ENCODE measurements at places on chromosomes 5 and 9.
A peak's percentile ranks its signal among the peaks of the same experiment; 100 is the strongest.

- DNase-seq, result no peak
These were observed 123.9 kb upstream of the PUM3 start for GRCh38 chr9:2967766-2968165.

- no peak for DNase-seq
These were observed 4.5 kb upstream of the GPR21 start for GRCh38 chr9:123028973-123029372.

DNA sequence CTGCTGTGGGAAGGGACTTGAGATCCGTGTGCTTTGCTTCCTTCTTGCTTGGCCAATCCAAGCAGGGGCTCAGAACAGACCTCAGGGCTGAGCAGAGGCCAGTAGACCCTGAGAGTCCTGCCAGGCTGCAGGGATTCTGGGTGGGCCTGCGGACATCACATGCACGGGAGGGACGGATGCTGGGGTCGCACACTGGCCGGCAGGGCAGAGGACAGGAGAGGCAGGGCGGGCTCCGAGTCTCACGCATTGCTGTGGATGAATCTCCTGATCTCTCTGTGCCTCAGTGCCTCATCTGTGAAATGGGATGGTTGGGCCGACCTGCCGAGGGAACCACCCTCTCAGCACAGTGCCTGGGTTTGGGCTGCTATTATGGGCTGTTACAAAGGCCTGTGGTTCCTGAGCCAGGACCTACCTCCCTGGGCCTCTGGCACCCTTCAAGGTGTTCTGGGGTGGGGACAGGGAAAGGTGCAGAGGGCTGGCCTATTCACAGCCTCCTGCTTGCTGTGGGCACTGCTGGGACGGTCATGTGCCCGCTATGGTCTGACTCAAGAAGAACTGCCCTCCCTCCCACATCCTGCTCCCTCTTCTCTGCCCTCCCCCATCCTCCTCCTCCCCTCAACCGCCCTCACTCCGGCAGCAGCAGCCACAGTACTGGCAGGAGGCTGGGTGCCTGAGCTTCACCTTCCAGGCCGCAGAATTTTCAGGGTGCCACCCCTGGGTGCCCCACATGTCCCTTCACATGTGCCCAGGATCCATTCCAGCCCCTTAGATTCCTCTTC lies 43.3 kb downstream of the NCS1 start:
- DNase-seq, result no peak

- DNase-seq, result no peak
These were observed 387.0 kb downstream of the ARRDC3 start for GRCh38 chr5:90996089-90996488.

DNA sequence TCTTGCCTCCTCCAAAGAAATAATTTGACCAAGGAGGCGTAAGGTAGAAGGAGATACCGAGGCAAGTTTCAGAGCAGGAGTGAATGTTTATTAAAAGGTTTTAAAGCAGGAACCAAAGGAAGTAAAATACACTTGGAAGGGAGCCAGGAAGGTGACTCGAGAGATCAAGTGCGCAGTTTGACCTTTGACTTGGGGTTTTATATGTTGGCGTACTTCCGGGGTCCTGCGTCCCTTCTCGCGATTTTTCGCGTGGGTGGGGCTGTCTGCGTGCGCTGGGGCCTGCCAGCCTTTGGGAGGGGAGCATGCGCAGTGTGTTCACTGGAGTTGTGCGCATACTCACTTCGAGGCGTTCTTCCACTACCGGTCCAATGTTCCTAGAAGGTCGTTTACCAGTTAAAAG lies 166.0 kb upstream of the IRX2 start:
- DNase-seq, result no peak

DNA sequence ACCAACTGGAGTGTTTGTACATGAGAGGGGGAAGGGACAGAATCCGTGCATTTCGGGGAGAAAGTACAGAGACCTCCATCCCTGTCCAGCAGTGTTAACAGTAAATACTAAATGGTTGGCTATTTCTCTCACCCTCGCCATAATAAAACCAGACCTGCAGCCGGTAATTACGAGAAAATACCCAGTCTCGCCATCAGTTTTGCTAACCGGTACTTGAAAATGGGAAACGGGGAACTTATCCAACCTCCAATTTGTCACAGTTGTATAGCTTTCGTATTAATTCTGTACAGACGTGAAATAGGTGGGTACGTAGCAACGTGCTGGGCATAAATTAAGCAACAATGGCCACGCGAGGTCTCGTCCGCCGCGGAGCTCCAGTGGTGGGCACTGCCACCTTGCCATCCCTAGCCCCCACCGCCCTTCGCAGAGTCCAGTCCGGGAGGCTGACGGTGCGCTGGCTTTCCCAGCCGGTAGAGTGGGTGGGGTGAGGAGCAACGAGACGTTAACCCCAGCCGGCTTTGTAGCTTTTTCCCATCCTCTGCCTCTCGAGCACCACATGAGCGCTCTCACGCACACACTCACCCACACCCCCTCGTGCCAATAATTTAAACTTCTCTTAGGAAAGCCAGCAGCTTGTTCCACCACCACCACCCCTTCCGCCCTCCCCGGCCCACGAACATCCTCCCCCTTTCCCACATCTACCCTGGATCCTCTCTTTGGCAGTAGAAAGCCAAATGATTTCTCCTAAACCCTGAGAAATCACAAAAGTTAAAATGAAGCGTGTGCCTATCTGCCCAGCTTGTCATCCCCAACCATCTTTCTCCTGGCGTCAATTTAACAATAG lies 1.8 kb downstream of the ELAVL2 start:
- no peak for DNase-seq

GRCh38 chr9:134456756-134457305 lies 130.6 kb downstream of the RXRA start:
- no peak for DNase-seq

- no peak for DNase-seq
These were observed 7.7 kb downstream of the ARHGAP26 start for GRCh38 chr5:142777850-142778249.

DNA sequence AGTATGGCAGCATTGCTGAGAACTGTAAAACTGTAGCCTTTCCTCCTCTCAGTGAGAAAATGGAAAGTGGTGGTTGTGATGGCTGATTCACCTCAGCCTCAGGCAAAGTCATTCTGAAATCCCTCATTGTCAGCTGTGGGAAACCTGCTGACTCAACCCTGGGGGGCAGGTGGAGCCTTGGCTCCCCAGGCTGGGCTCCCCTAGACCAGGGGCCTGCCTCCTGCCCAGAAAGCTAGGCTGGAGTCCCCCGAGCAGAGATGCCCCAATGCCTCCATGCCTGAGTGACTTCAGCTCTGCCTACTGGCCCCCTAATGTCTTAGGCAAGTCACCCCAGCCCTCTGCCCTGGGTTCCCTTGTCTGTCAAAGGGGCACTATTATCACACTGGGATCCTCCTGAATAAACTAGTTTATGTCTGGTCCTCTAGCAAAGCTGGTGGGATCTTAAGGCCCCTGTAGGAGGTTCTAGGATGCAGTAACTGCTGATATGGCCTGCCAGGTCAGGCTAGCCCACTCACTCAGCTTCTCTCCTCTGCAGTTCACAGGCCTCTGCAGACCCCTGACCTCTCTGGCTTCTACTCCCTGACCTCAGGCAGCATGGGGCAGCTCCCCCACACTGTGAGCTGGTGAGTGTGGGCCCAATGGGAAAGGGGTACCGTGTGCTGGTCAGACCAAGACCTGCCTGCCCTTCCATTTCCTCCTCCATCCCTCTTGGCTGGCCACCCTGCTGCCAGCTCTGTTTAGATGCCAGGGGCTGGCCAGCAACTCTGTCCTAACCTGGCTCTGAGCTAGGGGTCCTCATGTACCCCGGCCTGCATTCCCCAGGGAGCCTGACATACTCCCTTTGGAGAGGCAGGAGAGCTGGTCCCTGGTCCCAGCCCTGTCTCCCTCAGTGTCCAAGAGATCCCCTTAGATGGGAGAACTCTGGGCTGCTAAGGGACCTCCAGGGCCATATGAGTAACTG lies 24.2 kb downstream of the TCF7 start:
- DNase-seq, result peak; percentile 12

DNA sequence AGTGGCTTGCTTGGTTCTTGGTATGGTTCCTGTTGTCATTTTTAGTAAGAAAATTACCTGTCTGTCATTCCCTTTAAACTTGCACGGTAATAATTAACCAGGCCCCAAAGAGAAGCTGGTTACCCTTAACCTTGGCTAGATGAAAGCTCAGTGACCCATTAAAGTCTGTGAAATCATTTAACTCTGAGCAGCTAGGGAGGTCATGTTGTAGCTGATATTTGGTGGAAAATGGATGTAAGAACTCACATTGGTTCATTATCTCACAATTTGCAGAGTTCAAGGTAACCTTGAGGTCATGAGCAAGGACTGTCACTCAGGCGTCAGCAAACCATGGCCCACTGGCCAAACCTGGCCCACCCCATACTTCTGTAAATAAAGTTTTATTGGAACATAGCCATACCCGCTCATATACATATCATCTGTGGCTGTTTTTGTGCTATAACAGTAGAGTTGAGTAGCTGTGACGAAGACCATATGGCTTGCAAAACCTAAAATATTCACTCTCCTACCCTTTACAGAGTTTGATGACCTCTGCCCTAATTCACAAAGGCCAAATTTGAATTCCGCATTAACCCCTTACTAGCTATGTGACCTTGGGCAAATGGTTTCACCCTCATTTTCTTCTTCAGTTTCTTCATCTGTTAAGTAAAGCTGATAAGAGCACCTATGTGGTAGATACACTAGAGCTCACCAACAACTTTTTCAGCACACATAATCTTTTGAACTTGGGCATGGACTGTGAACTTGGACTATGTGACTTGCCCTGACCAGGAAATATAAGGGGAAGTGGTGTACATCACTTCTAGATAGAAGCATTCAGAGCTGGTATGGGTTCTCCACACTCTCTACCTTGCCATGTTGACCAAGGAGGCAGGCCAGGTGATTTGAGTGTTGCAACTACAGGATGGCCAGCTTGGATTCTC lies 61.5 kb upstream of the CPEB4 start:
- no peak for DNase-seq

DNA sequence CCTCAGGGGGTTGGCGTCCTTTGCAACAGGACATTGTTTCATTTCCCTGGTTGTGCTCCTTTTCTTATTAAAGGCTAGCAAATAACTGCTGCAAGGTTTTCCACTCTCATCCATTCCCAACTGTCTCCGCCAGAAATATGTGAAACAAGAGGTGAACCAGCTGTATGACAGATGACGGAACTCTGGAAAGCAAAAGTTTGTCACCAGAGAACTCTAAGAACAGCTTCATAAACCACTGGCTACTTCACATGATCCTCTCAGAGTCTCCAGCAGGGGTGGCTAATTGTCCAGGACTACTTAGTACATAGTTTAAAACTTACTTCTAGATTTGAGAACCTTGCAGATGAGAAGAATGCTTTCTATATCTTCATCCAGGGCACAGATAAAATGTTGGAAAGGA lies 195.9 kb upstream of the RAD23B start:
- DNase-seq, result no peak

DNA sequence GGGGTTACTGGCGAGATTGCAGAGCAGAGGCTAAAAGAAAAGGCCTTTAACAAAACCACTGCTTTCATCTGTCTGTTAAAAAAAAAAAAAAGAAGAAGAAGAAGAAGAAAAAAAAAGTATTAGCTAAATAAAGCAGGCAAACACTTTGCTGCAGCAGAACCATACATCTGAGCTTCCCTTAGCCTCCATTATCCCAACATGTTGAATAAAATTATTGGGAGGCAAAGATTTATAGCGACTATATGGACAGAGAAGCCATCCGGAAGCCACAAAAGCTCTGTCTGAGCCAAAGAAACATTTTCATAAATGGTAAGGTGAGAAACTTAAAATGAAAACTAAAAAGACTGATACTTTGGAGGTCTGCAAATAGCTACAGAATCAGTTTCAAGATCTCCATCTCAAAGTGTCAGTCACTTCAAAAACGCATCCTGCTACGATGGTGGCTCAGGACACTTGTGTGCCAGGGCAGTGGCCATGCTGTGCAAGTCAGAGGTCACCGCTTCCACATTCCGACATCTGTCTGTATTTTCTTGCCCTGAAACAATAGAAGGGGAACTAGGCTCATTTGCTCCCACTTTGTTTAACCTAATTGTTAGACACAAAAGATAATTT lies 9.6 kb downstream of the EFNA5 start:
- no peak for DNase-seq

DNA sequence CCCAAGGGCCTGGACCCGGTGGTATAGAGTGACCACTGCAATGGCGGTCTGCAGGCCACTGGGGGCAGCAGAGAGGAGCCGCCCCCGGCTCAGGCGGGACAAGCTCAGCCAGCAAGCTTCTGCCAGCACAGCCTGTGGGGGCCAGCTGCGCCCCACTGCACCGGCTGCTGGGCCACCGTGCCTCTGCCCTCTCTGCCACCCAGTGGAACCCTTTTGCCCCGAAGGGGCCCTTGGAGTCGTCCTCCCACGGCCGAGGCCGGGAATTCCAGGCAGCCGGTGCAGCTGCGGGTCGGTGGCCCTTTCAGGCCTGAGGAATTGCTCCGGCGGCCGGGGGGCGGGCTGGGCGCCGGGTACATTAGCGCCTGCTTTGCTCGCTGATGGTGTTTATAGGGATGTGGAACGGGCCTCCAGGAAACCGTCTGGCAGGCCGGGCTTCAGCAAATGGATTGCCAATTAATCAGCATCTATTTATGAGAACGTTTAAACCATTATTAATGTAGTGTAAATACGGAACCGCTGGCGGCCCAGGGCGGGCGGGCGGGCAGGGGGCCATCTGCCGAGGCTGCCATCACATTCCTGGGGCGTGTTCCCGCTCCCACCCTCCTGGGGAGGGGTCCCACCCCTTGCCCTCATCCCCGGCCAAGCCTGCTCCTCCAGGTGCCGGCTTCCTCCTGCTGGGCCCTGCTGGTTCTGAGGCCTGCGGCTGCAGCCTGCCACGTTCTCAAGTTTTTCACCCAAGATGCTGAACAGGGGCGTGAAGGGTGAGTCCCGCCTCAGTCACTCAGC lies 127.4 kb downstream of the BARX1 start:
- peak; percentile 21 for DNase-seq

DNA sequence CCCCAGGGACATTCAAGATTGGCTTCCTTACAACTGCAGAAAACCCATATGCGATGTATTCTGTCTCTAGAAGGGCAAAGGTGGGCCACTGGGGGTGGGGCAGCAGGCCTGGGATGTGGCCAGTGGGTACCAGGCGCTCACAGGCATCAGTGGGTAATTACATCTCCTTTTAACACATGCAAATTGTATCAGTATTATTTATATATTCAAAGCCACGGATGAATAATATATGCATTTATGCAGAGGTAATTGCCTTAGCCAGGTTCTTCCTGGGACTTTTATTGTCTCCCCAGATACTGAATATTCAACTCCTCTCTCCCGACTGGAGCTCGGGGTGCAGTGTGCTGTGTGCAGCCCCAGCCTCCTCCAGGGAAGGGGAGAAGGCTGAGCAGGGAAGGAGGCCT lies 109.4 kb upstream of the MVB12B start:
- no peak for DNase-seq

Measured in CD4-positive, alpha-beta T cell treated with Interleukin-15 for 1 hour (primary cell).